Dermis microvascular lymphatic vessel endothelial cell (primary cell): ENCODE measurements at places on chromosomes 1 and 21.

- DNase-seq, result no peak
These were observed 41.5 kb downstream of the TAS1R2 start for GRCh38 chr1:18817795-18818435.

- no peak for DNase-seq
These were observed 387.4 kb downstream of the MATN1 start for GRCh38 chr1:30335997-30336390.

GRCh38 chr1:38923607-38924006 lies 18.0 kb downstream of the RHBDL2 start:
- no peak for DNase-seq

DNA sequence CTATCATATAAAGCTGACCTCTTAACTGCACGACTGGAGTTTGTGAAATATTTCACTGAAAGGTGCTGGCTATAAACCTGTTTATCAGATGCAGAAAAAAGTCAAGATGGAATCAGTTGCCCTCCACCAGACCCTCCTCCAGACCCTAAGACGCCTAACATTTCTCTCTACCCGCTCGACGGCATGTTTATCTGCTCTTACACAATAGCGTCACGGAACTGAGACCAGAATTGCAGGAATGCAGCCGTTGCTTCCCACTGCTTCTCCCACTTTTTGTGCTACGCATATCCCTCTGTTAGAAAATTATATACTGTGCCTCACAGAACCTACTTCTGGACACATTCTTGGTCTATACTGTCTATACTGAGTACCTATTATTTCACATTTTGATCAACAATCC lies 28.2 kb upstream of the FAM131C start:
- DNase-seq, result no peak

DNA sequence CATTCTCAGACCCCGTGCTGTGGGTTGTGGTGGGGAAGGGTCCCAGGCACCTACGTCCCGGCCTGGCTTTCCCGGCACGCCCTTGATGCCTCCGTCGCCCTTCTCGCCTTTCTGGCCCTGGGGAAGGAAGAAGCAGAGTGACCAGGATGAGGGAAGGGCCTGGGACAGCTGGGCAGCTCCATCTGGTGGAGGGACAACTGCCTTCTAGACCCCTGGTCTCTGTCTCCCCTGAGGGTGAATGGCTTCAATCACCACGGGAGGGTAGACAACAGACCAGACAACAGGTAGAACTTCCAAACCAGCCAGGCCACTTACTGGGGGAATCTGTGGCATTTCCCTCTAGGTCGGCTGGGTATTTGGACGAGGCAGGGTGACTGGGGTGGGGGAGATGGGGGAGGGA lies 11.9 kb downstream of the COL16A1 start:
- DNase-seq, result no peak

- peak; percentile 97 for DNase-seq
These were observed 9.1 kb upstream of the LUZP1 start for GRCh38 chr1:23177438-23178380.
